Vagina (tissue), 2 donors: ENCODE measurements at places on chromosomes 7 and 10. TPM values are rescaled to one million over a fixed set of nuclear protein-coding genes. Genes with fewer than 3 reads are reported as not detected.

GRCh38 chr10:97134110-97134509 lies 51.6 kb downstream of the SLIT1 start:
- DNase-seq = no peak

The KDM7A gene
- 24.6 TPM for total RNA-seq

The C1QL3 gene
- not detected for total RNA-seq

- DNase-seq = no peak
Measured at GRCh38 chr10:48903151-48903550, 36.5 kb downstream of the LRRC18 start.

DNA sequence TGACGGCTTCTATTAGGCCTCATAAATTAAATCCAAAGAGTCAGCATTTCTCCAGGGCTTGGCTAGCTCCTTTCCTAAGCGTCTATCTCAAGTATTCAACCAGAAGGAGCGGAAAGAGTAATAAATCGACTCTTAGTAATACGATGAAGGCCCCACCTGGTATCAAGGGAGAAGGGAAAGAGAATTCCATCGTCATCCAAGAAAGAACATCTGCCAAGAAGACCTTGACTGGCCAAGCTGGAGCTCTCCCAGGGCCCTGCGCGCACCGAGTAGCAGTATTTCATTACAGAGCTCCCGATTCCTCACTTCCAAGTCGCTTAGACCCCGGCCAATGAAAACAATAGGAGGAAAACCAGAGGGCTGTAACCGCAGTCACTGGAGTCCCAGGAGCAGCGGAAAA lies 178.0 kb upstream of the FRMD4A start:
- no peak for DNase-seq

The CCDC136 gene
- 17.9 TPM for total RNA-seq

- DNase-seq = no peak
Measured at GRCh38 chr10:44011603-44011981, 362.9 kb upstream of the ZNF32 start.

GRCh38 chr10:12279281-12279680 lies 70.1 kb upstream of the CAMK1D start:
- no peak for DNase-seq

DNA sequence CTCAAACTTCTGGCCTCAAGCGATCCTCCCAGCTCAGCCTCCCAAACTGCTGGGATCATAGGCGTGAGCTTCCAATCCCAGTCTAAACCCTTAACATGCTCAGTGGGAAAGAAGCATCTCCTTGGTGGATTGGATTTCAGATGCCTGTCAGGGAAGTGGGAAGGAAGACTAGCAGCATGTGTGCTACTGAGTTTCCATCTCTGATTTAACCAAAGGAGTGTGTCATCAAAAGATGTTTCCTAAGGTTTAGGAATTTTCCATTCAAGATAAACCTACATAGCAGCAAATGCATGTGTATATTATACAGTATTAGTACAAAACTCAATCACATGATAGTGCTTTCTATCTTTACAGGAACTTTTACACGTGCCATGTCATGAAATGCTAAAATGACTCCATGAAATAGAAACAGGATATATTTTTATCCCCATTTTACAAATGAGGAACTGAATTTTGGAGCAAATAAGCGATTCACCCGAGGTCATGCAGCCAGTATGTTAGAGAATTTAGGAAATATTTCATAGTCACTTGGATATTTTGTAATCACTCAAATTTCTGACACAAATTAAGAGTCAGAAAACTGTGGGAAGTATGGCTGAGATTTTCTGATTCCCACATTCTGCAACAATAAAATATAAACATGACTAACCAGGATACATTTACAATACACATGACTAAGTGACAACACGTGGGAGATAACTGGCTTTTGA lies 11.4 kb upstream of the TMEM26 start:
- no peak for DNase-seq

DNA sequence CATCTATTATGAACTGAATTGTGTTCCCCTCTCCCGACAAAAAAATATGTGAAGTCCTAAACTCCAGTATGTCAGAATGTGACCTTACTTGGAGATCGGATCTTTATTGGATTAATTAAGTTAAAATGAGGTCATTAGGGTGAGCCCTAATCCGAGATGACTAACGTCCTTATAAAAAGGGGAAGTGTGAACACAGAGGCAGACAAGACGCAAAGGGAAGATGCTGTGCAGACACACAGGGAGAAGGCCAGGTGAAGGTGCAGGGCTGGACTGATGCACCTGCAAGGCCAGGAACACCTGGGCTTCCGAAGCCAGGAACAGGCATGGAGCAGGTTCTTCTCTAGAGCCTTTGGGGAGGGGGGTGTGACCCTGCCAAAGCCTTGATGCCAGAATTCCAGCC lies 187.8 kb downstream of the PARD3 start:
- no peak for DNase-seq

- no peak for DNase-seq
Measured at GRCh38 chr7:35285799-35286198, 31.9 kb upstream of the TBX20 start.
